ENCODE measurements at places on chromosomes 6 and 20.

DNA sequence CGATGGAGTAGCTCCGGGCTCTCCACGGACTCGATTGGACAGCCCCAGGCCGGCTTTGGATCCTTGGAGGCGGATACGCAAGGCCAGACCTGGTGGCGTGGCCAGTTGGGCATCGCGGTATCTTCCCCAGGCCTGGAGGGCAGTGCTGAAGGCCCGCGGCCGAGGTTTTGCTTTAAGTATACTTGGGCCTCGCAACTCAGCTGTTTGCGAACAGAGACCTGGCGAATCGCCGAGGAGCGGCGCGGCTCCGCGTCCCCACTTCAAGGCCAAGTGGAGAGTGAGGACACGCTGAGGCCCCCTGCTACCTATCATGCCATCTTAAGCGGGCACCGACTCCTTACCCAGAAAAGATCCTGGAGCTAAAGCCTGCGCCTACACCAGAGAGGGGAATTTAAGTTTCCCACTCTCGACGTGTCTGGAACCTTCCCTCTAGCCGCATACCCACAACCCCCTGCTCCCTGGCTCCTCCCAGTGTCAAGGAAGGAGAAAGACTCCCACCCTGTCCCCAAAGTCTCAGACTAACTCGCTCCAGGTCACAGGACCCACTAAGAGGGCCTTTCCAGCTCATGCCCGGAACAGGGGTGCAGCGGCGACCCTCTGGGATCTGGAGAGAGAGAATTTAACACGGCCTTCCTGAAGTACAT is 4.1 kb downstream of the LINC00237 start:
- DNase-seq: no peak

DNA sequence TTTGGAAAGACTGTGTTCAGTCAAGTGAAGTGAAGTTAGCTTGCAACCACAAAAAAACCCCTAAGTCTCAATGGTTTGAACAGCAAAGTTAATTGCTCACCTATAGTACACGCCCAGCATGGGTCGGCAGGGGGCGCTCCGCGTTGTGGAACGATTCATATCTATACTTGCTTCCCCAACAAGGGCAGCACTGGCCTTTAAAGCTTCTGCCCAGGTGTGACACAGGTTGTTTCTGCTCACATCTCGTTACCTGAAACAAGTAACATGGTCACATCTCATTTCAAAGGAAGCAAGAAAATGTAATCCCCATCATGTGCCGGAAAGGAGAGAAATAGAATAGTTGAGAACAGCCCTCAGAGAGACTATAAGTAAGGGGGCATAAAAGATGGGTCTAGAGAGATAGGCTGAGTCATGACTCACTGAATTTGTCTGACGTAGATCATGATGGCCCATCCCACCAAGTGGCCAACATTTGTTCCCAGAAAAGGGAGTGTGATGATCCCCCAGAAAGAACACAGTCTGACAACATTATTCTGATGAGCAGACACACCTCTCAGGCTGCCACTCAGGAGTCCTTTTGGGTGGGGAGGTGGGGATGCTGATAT is 29.0 kb downstream of the HNF4A start:
- peak; percentile 36 for DNase-seq

GRCh38 chr20:16349523-16350260 is 223.6 kb downstream of the KIF16B start:
- DNase-seq: peak; percentile 10

GRCh38 chr6:68572975-68573374 is 62.1 kb upstream of the ADGRB3 start:
- no peak for DNase-seq

GRCh38 chr6:30837870-30838269 is 46.4 kb upstream of the DDR1 start:
- no peak for DNase-seq

DNA sequence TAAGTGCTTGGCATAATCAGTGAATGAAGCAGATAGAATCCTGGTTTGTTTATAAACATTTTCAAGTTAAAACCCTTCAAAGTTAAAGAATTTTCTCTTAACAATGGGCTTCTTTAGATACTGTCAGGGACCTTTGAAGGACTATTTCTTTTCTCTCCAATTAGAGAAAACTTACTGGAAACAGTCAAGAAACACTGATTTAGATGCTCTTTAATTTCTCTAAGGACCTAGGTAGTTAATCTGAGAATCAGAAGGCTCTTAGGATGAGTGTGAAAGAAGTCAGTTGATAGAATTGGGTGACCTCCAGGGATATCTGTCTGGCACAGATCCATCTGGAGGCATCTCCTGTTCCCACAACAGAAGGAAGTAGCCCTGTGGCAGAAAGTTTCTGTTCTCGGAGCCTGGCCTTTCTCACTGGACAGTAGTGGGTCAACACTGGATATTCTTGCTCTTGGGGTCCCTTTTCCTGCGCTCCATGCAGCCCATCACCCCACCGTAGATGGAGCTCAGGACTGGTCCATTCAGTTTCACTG is 22.5 kb downstream of the KIAA0408 start:
- no peak for DNase-seq

GRCh38 chr6:150443621-150444020 is 74.8 kb downstream of the IYD start:
- no peak for DNase-seq

GRCh38 chr6:134115715-134116074 is 63.3 kb upstream of the SLC2A12 start:
- no peak for DNase-seq

DNA sequence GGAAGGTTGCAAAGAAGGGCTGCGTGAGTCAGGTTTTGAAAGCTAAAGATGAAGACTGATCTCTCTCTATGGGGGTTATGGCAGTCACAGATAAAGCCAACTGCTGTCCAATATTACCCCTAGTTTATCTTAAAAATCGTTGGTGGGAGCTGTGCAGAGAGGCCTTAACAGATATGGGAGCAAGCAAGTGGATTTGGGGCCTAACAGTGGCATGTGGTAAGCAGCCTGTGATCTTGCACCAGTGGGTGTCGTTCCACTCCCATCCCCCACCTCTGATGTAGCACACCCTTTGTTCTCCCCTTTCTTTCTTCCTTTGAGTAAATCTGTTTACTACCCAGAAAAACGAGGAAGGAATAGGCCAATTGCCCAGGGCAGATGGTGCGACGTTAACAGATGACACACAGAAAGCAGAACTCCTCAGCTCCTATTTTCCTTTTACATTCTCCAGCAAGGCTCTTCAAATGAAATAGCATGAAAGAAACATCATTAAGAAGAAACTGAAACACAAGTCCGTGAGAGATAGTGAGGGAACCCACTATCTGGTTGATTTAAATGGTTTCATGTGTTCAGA is 274.1 kb upstream of the CITED2 start:
- DNase-seq: no peak

- DNase-seq: no peak
Observed at GRCh38 chr20:61461461-61461860, 209.4 kb downstream of the CDH4 start.

GRCh38 chr6:157946053-157946617 is 35.5 kb upstream of the SYNJ2 start:
- DNase-seq: no peak

DNA sequence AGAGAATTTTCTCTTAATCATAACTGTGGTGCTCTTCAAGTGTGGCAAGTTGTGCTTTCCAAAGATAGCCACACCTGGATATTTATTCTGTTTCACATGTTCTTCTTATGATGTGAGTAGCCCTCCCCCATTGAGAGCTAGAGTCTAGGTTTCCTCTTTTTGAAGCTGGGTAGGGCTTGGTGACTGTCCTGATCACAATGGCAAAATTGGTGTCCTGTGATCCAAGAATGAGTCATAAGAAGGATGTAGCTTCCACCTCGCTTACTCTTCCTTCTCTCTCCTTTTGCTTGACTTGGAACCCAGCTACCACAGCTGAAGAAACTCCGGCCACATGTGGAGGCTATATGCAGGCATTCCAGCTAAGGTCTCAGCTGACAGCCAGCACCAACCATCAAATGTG is 7.4 kb upstream of the IGF2R start:
- no peak for DNase-seq

- no peak for DNase-seq
Observed at GRCh38 chr20:16674243-16674642, 55.6 kb upstream of the SNRPB2 start.

Data from iris pigment epithelial cell (primary cell).